ENCODE measurements at places on chromosomes 3 and 15.

- no peak for DNase-seq
Observed at GRCh38 chr3:54940971-54941370, 13.1 kb upstream of the LRTM1 start.

GRCh38 chr15:52261026-52261425 is 34.6 kb downstream of the MYO5C start:
- no peak for DNase-seq

DNA sequence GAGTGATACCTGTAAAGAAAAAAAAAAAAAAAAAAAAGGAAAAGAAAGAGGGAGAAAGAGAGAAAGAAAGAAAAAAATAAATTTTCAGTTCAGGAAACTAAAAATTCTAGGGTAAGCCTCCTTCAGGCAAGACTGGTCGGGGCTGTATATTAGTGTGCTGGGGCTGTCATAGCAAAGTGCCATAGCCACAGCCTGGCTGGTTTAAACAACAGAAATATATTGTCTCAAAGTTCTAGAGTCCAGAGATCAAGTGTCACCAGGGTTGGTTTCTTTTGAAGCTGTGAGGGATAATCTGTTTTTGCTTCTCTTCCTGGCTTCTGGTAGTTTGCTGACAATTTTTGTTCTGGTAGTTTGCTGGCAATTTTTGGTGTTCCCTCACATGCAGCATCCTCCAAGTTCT is 48.4 kb upstream of the SLC25A26 start:
- no peak for DNase-seq

DNA sequence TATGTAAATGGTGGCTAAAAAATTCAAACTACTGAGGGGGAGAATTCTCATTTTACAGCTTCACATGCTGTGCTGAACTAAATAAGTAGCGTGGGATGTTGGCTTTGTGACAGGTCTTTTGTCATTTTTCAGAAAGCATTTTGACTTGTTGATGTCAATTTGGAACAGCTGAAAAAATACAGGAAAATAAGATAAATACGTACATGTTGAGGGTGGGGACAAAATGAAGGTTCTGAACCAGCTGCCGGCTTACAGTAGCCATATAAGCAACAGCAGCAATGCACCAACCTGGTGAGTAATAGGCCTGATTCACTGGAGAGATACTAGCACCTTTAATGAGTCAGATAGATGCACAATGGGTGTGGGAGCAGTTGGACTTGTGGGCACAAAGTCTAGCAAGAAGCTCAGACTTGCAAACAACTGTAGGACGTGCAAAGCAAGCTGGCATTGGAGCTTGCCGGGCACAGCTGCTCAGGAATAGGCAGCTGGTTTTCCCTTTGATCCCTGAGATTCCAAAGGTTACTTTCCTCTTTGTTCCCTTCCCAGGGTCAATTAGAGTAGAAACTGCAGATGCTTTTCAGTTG is 12.9 kb downstream of the B3GNT5 start:
- no peak for DNase-seq

- no peak for DNase-seq
Observed at GRCh38 chr3:114953215-114953799, 193.8 kb downstream of the ZBTB20 start.

GRCh38 chr3:195877136-195877715 is 31.1 kb downstream of the TNK2 start:
- DNase-seq: no peak

GRCh38 chr3:179503152-179503551 is 51.9 kb upstream of the GNB4 start:
- DNase-seq: no peak

- no peak for DNase-seq
Observed at GRCh38 chr15:68631601-68632051, 52.8 kb downstream of the CORO2B start.

GRCh38 chr3:136277634-136278033 is 27.5 kb downstream of the PCCB start:
- DNase-seq: no peak

GRCh38 chr3:146226881-146227280 is 24.0 kb downstream of the PLSCR4 start:
- no peak for DNase-seq

DNA sequence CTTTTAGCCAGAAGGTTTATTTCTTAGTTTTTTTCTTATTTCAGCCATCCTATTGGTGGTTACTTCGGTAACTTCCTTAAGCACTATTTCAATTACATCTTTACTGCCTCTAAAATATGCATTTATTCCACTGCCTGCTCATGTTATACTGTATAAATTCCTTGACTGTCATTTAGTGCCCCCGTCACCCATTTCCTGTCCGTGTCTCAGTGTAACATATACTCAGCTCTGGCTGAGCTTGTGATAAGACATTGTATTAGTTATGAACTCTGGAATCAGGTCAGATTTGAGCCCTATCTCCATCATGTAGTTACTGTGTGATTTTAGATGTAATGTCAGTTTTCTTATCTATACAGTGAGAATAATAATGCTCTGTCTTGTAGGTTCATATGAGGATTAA is 24.2 kb downstream of the PIAS1 start:
- DNase-seq: no peak

DNA sequence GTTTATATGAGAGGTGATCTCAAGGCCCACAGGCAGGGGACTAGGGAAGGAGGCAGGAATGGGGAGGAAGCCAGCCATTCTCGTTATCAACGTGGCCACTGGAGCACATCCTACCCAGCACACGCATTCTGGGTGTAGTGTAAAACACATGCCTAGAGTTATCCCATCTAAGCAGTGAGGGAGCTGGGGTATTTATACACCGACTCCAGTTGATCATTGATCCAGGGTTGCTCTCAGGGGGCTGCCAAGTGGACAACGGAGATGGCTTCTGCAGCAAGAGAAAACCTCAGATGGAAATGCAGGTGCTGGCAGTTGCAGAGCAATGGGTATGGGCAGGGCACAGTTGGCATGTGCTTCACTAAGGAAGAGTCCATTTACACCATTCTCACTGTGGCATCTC is 30.4 kb upstream of the SYNM start:
- no peak for DNase-seq

DNA sequence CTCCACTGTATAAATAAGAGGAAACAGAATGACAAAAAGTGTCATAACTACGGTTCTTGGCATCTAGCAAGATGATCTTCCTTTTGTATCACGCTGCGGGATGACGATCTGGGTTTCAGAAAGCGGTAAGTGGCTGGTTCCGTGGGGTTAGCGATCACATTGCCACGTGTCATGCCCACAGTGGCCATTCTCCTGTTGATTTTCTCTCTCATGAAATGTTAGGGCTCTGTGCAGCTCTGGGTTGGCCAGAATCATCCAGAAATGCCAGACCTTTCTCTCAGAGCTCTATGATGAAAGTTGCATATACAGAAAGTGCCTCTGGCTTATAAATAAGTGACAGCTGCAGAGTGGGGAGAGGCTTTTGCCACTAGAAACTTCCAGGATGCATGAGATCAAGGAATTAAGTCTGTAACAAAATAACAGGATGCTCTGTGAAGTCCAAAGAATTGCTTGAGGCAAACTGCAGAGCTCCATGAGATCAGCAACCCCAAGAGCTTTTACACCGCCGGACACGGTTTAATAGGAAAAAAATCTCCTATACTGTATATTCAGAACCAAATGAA is 71.6 kb downstream of the ABTB1 start:
- no peak for DNase-seq

DNA sequence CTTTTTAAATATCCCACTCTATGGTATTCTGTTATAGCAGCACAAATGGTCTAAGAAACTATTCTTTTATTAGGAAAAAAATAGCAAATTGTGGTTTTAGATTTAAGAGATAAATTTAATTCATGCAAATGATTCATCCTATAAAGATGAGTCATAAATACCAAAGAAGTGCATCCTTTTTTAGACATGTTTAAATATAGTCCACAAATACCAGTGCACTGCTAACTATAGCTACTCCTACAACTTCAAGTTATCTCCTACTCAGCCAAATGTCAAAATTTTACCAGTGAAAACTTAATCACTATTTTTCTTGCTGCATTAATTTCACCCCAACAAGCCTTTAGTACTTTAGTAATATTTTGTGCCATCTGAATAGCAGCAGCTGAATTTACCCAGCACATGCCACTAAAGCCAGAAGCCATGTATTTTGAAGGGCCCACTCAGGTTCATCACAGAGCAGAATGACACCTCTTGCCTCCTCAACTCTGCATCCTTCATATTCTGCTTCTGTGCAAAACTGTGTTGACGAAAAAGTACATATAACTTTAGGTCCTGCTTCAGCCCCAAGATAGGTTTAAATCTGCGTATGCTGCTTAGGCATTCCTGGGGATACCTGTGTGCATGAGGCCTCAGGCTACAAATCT is 24.9 kb downstream of the CX3CR1 start:
- DNase-seq: no peak

DNA sequence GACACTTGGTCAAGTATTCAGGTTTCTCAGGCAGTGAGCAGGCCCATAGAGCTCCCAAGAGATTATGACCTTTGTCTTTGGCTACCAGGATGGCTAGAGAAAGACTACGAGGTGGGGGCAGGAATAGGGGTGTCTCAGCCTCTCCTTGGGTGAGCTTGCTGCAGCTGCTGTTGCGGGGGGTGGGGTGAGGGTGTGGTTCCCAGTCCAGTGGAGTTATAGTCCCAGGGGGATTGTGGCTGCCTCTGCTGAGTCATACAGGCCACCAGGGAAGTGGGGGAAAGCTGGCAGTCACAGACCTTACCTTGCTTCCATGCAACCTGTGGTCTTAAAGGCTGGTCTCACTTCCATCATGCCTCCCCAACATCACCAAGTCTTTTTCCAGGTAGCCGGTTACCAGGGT is 31.7 kb downstream of the ATP2C1 start:
- no peak for DNase-seq

- no peak for DNase-seq
Observed at GRCh38 chr3:81816473-81817250, 55.2 kb upstream of the GBE1 start.

DNA sequence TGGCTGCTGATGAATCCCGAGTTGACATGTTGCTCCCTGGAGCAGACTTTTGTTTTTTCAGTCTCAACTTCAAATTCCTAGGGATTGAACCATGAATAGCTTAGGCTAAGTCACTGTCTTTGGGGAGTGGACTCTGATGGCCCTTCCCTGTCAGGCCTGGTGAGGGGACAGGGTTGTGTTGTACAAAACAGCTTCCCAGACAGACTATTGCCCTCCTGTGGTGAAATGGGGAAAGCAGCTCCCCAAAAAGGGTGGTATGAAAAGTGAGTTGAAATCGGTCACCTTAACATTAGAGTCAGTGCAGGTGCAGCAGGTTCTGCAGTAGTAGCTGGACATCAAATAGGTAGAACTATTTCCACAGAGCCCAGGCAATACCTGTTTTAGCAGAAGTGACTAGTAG is 775.6 kb downstream of the ROBO2 start:
- DNase-seq: no peak

- no peak for DNase-seq
Observed at GRCh38 chr15:41851167-41851523, 12.5 kb downstream of the PLA2G4B start.

- DNase-seq: no peak
Observed at GRCh38 chr3:155771126-155771525, 26.3 kb upstream of the PLCH1 start.

- no peak for DNase-seq
Observed at GRCh38 chr3:60582288-60582687, 669.0 kb downstream of the FHIT start.

- DNase-seq: no peak
Observed at GRCh38 chr3:123658118-123658851, 73.4 kb upstream of the HACD2 start.

DNA sequence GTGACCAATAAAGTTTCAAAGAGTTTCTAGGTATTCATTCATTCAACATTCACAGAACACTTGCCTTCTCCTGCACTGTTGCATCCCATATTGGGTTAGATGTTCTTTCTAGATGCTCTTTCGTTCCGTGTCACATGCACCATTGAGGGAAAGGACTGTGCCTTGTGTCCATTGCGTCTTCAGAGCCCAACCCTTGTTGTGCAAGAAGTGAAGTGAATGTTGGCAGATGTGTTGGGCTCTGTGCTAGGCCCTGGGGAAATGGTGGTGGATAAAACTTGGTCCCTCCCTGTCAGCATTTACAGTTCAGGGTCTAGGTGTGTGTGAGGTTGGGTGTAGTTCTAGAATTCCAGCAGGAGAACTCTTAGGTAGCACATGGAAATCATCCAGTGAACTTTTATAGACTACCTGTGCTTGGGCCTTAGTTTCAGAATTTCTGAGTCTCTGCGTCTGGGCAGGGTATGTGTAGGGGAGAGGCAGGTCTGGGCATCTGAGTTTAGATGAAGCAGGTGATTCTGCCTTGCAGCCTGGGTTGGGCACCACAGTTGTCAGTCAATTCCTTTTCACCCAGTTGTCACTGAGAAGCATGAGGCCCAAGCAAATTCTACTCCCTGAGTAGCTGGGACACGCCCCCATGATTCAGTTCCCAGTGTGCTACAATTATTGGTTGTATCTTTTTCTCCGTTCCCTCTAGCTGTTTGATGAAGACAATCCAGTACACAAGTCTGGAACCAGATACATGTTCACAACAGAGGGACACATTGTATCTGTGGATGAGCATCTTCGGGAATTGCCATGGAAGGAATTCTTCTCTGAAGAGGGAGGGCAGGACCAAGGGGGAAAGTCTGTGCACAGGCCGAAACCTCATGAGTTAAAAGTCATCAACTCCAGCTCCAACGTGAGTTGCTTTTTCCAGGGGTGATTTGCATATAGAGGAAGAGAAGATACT is 25.4 kb downstream of the EDEM1 start:
- DNase-seq: no peak

GRCh38 chr3:26622621-26623418 is at the start of gene LRRC3B:
TSS of gene LRRC3B (plus strand) at chr3:26622772. CDS start at chr3:26709673, 86,901 bp downstream.
- peak; percentile 0 for DNase-seq

DNA sequence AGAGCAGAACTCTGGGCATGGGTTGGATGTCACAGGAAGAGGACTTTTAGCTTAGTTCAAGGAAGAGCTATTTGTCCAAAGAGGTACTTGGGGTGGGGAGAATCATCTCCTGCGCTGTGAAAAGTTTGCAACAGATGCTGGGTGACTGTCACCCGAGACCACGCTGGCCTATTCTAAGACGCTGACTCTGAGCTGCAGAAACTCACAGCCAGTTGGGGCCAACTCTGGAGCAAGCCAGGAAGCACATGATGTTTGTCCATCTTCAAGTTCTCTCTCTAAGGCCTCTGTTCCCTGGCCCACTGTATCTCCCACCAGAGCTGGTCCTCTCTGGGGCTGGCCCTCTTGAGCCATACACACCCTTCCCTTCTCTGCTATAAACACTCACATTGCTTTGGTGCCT is 17.9 kb upstream of the CDCP1 start:
- DNase-seq: no peak

DNA sequence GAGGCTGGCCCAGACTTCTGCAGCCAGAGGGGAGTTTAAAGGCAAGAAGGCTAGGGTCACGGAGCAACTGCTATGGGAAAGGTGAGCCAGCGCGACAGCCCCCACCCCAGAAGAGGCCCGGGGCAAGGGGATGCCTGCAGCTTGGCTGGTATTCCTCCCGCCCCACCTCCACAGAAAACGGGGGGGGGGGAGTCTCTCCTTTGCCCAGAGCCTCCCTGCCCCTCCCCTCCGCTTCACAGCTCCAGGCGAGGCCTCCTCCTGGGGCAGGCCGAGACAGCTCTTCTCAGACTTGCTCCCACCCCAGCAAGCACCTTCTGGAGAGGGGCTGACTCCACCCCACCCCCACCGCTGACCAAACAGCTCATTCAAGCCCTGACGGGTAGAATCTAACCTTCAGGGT is 13.4 kb downstream of the ANP32A start:
- no peak for DNase-seq

GRCh38 chr3:99498550-99499234 is 139.7 kb upstream of the COL8A1 start:
- no peak for DNase-seq

Measured in NCI-H1930 (cell line).